Esophagus mucosa (tissue), 1 donor: ENCODE measurements at places on chromosomes 13 and 19. TPM values are rescaled to one million over a fixed set of nuclear protein-coding genes. Genes with fewer than 3 reads are reported as not detected.

Gene HSH2D
- 1.3 TPM for total RNA-seq

Gene SHISA2
- 0.16 TPM for total RNA-seq

Gene NLRP9
- not detected for total RNA-seq

Gene MBD3L3
- not detected for total RNA-seq

Gene FOSB
- 2.5 TPM for total RNA-seq

Gene TRPC4
- not detected for total RNA-seq

Gene LGI4
- 1.4 TPM for total RNA-seq

Gene METTL21C
- not detected for total RNA-seq

Gene RASAL3
- total RNA-seq, result 1.8 TPM

Gene URAD
- total RNA-seq, result not detected

Gene CLEC17A
- total RNA-seq, result 0.20 TPM

Gene ZNF610
- 0.24 TPM for total RNA-seq

Gene CEACAM19
- total RNA-seq, result 8.0 TPM

Gene CLDN10
- total RNA-seq, result 0.76 TPM

Gene TEX101
- total RNA-seq, result 3.3 TPM

Gene CBARP
- 2.0 TPM for total RNA-seq

Gene TMEM238
- 25.6 TPM for total RNA-seq

Gene UGGT2
- total RNA-seq, result 13.3 TPM

Gene CDX2
- total RNA-seq, result not detected

Gene LIPE
- 10.8 TPM for total RNA-seq

Gene FLT1
- 5.3 TPM for total RNA-seq

Gene HCST
- 0.96 TPM for total RNA-seq

Gene ZNF677
- 2.2 TPM for total RNA-seq

Gene CLDND2
- 1.1 TPM for total RNA-seq

Gene SPRY2
- 11.8 TPM for total RNA-seq

Gene FOXA3
- total RNA-seq, result not detected

Gene IGFL3
- not detected for total RNA-seq

Gene PNMA8A
- total RNA-seq, result 0.12 TPM

Gene CYP2F1
- 0.36 TPM for total RNA-seq

Gene CPAMD8
- 2.0 TPM for total RNA-seq

Gene EBI3
- 0.44 TPM for total RNA-seq

Gene MIER2
- total RNA-seq, result 14.8 TPM

Gene CD22
- total RNA-seq, result 2.5 TPM

Gene IGFLR1
- total RNA-seq, result 2.4 TPM

Gene ZNF723
- not detected for total RNA-seq

Gene LSR
- 66.6 TPM for total RNA-seq

Gene ZNF320
- 3.8 TPM for total RNA-seq

Gene GRK1
- total RNA-seq, result not detected

Gene KXD1
- 60.2 TPM for total RNA-seq

Gene ZFP36
- total RNA-seq, result 141 TPM

Gene KLK2
- not detected for total RNA-seq

Gene ZSWIM9
- 2.4 TPM for total RNA-seq

Gene ATP1A3
- total RNA-seq, result 0.32 TPM

Gene SYT5
- total RNA-seq, result not detected

Gene ATP4A
- not detected for total RNA-seq

Gene STARD13
- 2.3 TPM for total RNA-seq

Gene SUPT20H
- total RNA-seq, result 27.1 TPM
